Activated T-helper 2 cell treated with anti-CD3 and anti-CD28 coated beads, Interferon-gamma antibody, Interleukin-2, Interleukin-4, amounts not matched to agents 10 μg/mL and 5 μg/mL and 100 μg/mL, durations not matched to agents 14 hours and 24 hours and 36 hours (primary cell): ENCODE measurements at places on chromosomes 5 and 9.
A peak's percentile ranks its signal among the peaks of the same experiment; 100 is the strongest.

DNA sequence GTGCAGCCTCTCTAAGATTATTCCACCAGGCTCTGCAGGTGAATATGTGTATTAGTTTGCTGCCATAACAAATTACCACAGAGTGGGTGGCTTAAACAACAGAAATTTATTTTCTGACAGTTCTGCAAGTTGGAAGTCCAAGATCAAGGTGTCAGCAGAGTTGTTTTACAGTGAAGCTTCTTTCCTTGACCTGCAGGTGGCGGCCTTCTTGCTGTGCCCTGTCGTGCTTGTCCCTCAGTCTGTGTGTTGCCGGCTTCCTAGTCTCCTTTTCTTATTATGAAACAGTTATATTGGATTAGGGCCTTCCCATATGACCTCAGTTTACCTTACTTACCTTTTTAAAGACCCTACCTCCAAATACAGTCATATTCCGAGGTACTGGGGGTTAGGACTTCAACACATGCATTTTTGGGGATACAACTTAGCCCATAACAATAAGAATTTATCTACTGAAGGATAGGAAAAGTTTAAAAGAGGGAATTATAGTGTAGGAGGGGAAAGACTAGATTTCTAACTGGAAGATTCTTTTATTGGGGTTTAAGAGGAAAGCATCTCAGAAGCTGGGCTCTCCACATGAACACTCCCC is 97.4 kb downstream of the OSTF1 start:
- no peak overlapping the region for H3K4me3 ChIP-seq
- peak; percentile 14 for DNase-seq
- peaks cover 21% of the 10 kb centered on the region for H3K4me1 ChIP-seq
- H3K36me3 ChIP-seq: no peaks in the 10 kb centered on the region
- peaks cover 2% of the 10 kb centered on the region for H3K27me3 ChIP-seq

DNA sequence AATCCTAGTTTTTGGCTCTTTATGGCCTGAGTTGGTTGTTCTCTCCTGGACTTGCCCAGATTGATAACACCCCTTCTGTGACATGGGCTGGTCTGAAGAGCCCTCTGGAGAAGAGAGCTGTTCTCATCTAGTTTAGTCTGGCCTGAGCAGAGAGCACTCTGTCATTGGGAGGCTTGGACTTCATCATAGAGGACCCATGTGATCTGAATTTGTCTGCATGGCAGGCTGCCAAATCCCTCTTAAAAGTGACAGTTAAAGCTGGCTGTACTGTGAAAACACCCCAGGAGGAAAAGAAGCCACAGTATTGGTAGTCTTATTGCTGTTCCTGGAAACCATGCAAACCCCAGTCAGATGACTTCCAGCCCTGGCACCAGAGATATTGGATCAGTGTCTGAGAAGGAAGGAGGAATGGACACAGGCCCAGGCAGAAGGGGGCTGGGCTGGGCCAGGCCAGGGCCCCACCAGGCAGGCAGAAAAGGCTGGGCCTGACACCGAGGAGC is 3.7 kb upstream of the WDR31 start:
- H3K27ac ChIP-seq: peak overlapping the region; percentile 12
- H3K4me3 ChIP-seq: no peak overlapping the region
- peaks cover 51% of the 10 kb centered on the region for H3K4me1 ChIP-seq
- no peaks in the 10 kb centered on the region for H3K36me3 ChIP-seq
- DNase-seq: no peak

DNA sequence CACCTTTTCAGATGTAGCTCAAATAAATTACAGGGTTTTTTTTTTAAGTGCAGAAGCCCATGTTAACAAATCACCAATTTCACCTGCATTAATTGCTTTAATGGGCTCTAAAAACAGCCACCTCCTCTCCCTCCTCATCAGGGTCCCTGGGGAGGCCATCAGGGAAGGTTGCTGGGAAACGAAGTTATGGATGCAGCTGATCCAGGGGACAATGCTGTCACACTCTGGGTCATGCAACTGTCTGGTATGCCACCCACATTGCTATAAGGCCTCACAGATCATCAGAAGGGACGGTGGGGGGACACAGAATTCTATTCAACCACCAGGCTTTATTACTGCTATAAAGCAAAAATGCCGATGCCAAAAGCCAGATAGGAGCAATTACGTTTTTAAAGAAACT is 9.3 kb downstream of the WHRN start:
- no peak overlapping the region for H3K27ac ChIP-seq
- no peaks in the 10 kb centered on the region for H3K36me3 ChIP-seq
- peaks cover 31% of the 10 kb centered on the region for H3K27me3 ChIP-seq
- no peak overlapping the region for H3K4me3 ChIP-seq
- no peak for DNase-seq
- peaks cover 15% of the 10 kb centered on the region for H3K4me1 ChIP-seq

DNA sequence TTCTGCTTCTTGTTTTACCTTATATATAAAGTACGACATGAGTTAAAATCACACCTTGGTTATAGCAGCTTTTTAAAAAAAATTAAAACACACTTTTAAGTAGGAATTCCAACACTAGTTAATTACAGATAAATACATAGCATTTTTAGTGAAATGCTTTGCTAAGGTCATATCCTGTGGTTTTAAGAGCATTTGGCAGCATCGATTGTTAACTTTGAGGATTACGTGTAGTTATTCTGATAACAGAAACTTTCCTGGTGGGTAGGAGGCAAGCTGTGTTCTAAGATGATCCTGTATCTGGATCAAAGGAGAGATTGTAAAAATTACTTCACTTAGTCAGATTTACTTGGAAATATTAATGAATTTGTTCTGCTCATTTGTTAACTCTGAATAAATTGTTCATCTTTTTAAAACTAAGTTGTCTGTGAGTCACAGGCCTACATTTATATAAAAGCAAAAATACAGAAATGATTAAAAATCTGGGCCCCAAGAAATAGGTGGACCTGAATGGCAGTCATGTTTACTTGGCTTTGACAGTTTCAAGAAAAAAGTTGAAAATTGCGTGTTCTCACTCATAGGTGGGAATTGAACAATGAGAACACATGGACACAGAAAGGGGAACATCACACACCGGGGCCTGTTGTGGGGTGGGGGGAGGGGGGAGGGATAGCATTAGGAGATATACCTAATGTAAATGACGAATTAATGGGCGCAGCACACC is 58.3 kb downstream of the TRIO start:
- H3K36me3 ChIP-seq: no peaks in the 10 kb centered on the region
- peaks cover 7% of the 10 kb centered on the region for H3K4me1 ChIP-seq
- no peak overlapping the region for H3K27ac ChIP-seq
- DNase-seq: no peak

GRCh38 chr5:73137563-73138530 is 17.5 kb downstream of the TMEM171 start:
- DNase-seq: no peak
- no peaks in the 10 kb centered on the region for H3K4me1 ChIP-seq
- H3K36me3 ChIP-seq: no peaks in the 10 kb centered on the region
- peaks cover 50% of the 10 kb centered on the region for H3K27me3 ChIP-seq
- H3K4me3 ChIP-seq: no peak overlapping the region

GRCh38 chr9:5364294-5365024 is 24.8 kb upstream of the RLN1 start:
- DNase-seq: no peak
- peak overlapping the region; percentile 6 for H3K27ac ChIP-seq
- H3K36me3 ChIP-seq: peaks cover 29% of the 10 kb centered on the region
- H3K27me3 ChIP-seq: no peaks in the 10 kb centered on the region

DNA sequence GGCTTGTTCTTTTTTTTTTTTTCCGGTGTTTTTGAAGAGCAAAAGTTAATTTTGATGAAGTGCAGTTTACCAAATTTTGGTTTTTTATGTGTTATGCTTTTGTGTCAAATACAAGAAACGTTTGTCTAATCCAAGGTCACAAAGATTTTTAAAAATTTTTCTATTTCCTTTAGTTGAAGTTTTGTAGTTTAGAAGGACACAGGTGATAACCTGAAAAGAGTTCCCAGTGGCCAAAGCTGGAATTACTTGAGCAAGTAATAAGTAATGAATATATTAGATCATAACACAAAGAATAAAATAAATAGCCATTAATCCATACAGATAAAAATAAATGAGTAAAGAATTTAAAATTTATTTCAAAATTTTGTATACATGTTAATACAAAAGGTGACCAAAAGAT is 71.5 kb downstream of the FCHO2 start:
- H3K27me3 ChIP-seq: peaks cover 8% of the 10 kb centered on the region
- no peaks in the 10 kb centered on the region for H3K4me1 ChIP-seq
- no peak overlapping the region for H3K27ac ChIP-seq
- no peaks in the 10 kb centered on the region for H3K36me3 ChIP-seq
- H3K4me3 ChIP-seq: no peak overlapping the region

GRCh38 chr9:131736431-131736830 is 3.4 kb downstream of the RAPGEF1 start:
- H3K4me3 ChIP-seq: peak overlapping the region; percentile 65
- H3K36me3 ChIP-seq: peaks cover 48% of the 10 kb centered on the region
- no peak for DNase-seq
- peaks cover 64% of the 10 kb centered on the region for H3K4me1 ChIP-seq
- H3K27me3 ChIP-seq: no peaks in the 10 kb centered on the region

DNA sequence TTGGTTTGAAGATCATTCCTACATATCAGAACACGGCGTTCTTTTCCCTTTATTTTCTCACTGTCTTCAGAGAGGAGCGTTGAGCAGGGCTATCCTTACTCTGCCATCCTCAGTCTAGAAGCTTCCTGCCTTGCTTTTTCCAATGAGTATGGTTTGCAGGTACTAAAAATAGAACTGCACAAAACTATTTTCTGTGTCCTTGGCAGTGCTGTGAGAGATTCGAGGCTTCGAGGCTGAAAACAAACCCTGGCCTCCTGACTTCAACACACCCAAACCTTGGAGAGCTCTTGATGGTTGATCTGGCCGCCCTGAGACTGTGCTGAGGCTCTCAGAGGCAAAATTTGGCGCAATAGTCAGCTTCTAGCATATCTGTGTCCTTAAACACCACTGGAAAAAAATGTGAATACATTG is 78.9 kb downstream of the GOLPH3 start:
- no peak overlapping the region for H3K27ac ChIP-seq
- no peaks in the 10 kb centered on the region for H3K27me3 ChIP-seq
- DNase-seq: no peak

DNA sequence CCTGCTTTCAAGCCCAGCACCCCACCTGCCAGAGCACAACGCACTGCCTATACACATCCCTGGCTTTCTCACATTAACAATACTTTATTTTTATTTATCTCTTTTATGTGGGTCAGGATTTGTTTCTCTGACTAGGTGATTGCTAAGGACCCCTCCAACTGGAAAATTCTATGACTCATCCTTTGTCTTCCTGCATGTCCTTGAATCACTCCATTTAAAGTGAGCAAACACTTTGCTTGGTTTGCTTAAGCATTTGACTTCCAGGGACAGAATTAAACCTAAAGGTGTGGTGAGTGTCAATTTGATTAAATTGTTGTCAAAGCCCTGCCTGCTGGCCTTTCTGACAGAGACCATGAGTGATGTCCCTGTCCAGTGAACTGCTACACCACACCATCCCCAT is 536.5 kb upstream of the BRINP1 start:
- no peak for DNase-seq
- no peak overlapping the region for H3K4me3 ChIP-seq
- no peaks in the 10 kb centered on the region for H3K36me3 ChIP-seq
- H3K4me1 ChIP-seq: no peaks in the 10 kb centered on the region
- no peaks in the 10 kb centered on the region for H3K27me3 ChIP-seq

DNA sequence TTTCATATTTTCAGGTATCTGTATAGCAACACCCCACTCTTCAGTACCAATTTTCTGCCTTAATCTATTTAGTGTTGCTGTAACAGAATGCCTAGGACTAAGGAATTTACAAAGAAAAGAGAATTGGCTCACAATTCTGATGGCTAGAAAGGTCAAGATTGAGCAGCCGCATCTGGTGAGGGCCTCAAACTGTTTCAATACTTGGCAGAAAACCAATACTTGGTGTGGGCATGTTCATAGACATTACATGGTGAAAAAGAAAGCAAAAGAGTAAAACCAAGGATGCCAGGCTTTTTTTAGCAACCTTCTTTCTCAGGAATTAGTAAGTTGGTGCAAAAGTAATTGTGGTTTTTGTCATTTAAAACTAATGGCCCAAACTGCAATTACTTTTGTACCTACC is 1041.1 kb upstream of the CDH6 start:
- no peaks in the 10 kb centered on the region for H3K36me3 ChIP-seq
- no peaks in the 10 kb centered on the region for H3K4me1 ChIP-seq
- DNase-seq: no peak
- no peaks in the 10 kb centered on the region for H3K27me3 ChIP-seq
- H3K4me3 ChIP-seq: no peak overlapping the region
- no peak overlapping the region for H3K27ac ChIP-seq

DNA sequence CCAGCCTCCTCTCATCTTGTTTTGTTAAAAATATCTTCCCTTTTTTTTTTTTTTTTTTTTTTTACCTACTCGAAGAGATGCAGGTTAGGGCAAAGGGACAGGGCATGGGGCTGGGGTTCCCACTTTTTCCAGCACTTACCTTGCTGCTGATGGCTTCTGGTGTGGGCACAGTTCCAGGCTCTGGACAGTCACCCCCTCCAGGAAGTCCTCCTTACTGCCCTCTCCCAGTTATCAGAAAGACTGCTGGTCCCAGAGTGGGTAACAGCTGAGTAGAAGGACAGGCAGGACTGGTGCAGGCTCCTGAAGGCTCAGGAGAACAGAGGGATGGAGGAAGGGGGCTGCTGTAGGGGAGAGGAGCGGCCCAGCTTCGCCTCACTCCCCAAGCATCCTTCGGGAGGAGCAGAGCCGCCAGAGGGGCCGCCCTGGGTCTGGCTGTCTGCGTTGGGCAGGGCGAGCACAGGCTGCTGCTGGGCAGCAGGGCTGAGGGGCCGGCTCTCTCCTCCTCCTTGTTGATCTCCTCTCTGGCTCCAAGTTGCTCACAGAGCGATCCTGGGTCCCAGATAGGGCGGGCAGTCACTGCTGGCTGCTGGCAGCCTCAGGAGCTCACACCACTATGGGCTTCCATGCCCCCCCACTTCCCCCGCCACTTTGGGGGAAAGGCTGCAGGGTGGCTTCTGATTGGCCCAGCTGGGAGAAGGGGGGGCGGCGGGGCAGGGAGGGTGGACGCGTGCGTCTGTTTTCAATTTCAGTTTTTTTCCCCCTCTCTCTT is at the start of gene PDGFRB:
PDGFRB (minus strand) TSS at position 588 of the 769 bp plus-strand sequence. CDS start 18,798 bp downstream, outside the sequence.
- H3K4me3 ChIP-seq: peak within 1 kb of the TSS; percentile 77
- no peak within 1 kb of the TSS for H3K27ac ChIP-seq
- peaks cover 30% of the 10 kb centered on the region for H3K27me3 ChIP-seq

- no peak overlapping the region for H3K4me3 ChIP-seq
- H3K27ac ChIP-seq: no peak overlapping the region
- no peak for DNase-seq
- H3K4me1 ChIP-seq: no peaks in the 10 kb centered on the region
- H3K27me3 ChIP-seq: peaks cover 16% of the 10 kb centered on the region
- H3K36me3 ChIP-seq: no peaks in the 10 kb centered on the region
Observed at GRCh38 chr5:107424491-107424890, 246.2 kb downstream of the EFNA5 start.
